ENCODE measurements at places on chromosomes 5 and 9.

- no peak for DNase-seq
Measured at GRCh38 chr5:135543485-135544304, 7.9 kb upstream of the NEUROG1 start.

DNA sequence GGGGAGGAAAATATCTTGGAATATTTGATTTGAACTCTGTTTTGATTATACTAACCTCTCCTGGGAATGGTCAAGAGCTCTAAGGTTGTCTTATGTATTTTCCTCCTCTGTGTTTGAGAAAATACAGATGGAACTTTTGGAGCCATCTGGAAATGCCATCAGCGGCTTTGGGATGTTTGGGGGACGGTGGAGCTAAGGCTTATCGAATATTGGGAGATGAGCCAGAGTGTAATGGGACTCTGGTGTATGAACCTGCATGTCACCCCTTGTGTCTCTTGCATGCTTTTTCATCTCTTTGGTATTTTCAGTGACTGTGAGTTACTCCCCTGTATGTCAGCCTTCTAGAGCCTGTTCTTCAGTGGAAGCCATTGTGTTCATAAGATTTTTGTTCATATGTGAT lies 180.0 kb upstream of the OTULINL start:
- no peak for DNase-seq

DNA sequence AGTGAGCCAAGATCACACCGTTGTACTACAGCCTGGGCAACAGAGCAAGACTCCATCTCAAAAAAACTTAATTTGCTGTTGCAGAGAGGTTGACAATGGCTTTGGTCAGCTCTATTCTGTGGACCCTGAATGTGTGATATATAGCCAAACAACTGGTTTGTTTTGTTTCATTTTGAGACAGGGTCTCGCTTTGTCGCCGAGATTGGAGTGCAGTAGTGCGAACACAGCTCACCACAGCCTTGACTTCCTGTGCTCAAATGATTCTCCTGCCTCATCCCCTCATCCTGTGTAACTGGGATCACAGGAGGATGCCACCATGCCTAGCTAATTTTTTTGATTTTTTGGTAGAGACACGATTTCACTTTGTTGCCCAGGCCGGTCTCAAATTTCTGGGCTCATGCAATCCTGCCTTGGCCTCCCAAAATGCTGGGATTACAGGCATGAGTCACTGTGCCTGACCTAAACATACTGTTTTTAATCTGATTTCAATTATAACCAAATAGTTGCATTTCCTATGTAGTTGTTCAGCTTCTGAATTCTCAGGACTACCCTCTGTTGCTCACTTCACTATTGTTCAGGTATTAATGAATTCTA lies 9.8 kb downstream of the RNF183 start:
- no peak for DNase-seq

DNA sequence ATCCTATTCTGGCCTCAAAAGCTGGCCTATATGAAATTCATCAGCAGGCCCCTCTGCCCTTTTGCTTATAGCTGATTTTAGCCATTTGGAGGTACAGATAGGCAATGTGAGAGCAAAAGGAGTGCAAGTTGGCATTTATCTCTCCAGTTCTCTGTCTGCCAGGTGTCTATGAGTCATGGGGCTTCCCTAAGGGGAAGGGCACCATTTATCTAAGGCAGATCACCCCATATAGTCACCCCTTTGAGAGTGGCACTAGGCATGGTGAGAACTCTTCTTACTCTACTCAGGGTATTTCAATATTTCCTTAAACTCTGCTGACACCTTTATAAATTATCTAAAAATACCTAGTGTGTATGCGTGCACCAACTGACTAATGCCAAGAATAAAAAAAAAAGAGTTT lies 314.7 kb upstream of the CDH6 start:
- no peak for DNase-seq

- no peak for DNase-seq
Measured at GRCh38 chr5:143290125-143290524, 113.4 kb downstream of the NR3C1 start.

GRCh38 chr9:136665111-136665703 lies 2.5 kb downstream of the EGFL7 start:
- no peak for DNase-seq

DNA sequence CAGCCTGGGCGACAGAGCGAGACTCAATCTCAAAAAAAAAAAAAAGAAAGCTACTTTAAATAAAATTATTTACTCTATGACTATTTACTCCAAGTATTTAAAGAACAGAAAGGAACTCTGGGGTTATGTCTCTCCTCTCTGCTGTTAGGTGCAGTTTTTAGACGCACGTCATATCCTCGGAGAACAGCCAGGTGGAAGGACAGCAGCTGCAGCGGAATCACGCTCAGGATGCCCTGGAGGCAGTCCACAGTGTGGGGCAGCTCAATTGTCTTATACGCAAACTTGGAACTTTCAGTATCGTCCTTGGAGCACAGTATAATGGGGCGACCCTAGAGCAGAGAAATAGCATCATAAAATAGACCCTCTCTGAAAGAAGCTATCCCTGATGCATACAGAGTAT lies 10.4 kb upstream of the MAPK9 start:
- no peak for DNase-seq

DNA sequence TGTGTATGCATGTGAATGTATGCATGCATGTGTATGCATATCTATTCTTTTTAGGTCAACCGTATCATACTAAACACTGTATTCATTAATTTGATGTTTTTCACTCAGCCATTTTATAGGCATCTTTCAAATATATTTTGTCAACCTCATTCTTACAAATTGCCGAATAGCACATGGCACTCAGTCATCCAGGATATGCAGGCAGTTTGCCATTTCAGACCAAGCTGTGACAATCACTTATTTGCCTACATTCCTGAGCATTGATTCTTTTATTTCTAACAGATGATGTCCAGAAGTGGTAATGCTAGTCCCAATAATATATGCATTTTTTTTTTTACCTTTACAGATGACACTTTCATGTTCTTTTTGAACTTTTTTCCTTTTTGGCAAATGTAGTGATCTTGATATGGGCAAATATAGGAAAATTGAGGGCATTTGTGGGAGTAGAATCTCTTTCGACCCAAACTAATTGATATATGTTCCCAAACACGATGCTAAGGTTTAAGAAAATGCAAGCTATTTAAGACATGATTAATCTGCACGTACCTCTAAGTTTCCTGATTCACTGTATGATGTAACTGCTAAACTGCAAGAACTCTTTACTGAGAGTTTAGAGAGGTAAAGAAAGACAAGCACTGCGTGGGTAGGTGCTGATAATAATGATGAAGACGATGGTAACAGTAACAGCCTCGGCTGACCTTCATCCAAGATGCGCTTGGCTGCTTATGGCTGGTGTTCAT lies 153.9 kb upstream of the DAP start:
- DNase-seq = no peak

- no peak for DNase-seq
Measured at GRCh38 chr5:174693697-174694385, 30.5 kb upstream of the MSX2 start.

DNA sequence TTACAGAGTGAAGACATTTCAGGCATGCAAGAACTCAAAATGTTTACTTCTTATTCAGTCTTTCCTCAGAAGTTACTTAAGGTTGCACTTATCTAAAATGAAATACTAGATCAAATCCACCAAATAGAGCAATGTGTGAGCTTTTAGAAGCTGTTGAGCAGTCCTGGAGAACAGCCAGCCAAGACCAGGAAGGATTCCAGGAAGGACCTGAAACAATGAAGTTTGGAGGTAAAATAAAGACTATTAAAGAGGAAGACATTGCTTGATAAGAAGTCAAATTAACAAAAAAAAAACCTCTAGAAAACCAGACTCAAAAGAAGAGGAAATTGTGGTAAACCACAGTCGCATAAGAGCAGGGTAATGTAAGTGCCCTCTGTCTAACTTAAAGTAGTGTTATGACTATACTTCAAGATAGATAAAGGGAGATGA lies 156.2 kb upstream of the S1PR3 start:
- no peak for DNase-seq

GRCh38 chr9:80866121-80866520 lies 823.2 kb downstream of the TLE1 start:
- DNase-seq = no peak

- peak; percentile 52 for DNase-seq
Measured at GRCh38 chr9:123322273-123323195, 33.5 kb upstream of the CRB2 start.

DNA sequence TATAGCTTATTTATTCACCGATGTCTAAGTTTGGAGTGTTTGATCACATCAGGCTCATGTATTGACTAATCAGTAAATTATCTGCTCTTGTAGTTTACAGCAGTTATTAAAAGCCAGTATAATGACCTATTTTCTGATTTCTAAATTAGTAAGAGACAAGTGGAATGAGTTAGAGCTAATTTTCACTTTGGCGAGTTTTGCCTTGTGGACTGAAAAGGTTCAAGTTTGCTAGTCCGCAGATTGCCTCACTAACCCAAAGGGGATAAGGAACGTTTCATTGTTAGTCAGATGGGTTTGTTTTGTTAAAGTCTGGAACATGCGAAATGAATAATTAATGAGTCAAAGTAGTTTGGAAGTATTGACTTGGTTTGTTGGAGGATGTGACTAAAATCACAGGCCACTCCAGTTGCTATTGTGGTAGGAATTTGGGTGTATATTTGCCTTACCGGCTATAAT lies 40.1 kb downstream of the SMARCA2 start:
- no peak for DNase-seq

- DNase-seq = no peak
Measured at GRCh38 chr5:142262683-142263082, 62.1 kb downstream of the SPRY4 start.

DNA sequence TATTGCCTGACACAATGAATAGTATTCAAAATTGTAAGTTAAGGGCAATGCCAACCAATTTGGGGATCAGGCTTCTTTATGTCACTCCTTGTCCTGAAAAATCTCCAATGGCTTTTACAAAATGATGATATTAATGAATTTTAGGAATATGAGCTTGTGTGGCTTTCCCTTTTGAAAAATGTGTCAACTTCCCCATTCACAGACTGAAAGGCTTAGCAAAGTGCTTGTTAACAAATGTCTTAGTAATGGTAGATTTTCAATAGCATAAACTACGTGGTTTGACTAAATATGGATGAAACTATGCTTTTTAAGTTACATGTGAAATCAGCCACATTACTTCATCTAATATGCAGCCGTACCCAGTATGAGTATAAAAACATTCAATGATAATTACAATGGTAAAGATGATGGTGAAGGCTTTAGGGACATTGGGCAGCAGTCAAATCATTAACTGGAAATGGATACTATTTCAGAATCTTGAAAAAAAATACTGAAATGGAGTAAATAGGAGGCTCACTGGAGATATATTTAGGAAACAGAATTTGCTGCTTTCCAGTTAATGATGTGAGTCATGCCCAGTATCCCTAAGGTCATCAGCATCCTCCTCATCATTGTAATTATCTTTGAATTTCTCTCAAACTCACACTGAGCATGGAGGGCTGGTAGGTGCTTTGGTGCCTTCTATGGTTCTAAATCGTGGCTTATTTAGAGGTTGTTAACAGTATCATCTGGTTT lies 113.3 kb upstream of the ZNF608 start:
- DNase-seq = no peak

GRCh38 chr5:139222346-139222745 lies 24.2 kb upstream of the SIL1 start:
- no peak for DNase-seq

GRCh38 chr9:751137-752051 lies 90.1 kb upstream of the DMRT1 start:
- no peak for DNase-seq

DNA sequence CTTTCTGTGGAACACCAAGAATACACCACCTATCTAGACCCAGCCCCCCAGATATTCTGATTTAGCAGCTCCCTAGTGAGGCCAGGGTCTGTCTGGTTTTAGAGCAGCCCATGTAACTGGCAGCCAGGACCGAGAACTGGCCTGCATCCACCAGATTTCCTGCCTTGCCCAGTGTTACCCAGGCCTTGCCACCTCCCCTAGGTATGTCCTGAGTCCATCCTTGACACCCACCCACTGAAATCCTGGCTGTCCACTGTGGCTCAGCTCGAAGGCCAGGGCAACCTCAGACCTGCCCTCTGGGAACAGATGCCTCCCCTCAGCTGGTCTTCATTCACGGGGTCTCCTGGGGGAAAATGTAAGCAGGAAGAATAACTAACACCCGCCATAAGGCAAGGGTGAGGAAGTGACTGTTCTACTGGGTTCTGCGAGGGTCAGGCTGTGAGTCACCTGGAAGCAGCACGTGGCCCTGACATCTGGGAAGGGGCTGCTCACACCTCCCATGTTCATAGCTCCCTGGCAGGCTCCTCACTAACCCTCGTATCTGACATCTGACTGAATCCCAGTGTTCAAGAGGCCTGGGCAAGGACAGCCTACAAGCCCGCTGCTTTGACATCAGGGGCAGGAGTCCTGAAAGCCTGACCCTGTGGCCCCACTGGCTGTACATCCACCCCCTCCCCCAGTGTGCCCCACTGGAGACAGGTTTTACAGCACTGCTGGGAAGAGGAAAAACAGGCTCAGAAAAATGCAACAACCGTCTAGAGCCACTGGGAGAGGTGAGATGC lies 72.7 kb downstream of the SEMA4D start:
- no peak for DNase-seq

- DNase-seq = peak; percentile 76
Measured at GRCh38 chr5:171599411-171599810, 180.0 kb downstream of the FGF18 start.

DNA sequence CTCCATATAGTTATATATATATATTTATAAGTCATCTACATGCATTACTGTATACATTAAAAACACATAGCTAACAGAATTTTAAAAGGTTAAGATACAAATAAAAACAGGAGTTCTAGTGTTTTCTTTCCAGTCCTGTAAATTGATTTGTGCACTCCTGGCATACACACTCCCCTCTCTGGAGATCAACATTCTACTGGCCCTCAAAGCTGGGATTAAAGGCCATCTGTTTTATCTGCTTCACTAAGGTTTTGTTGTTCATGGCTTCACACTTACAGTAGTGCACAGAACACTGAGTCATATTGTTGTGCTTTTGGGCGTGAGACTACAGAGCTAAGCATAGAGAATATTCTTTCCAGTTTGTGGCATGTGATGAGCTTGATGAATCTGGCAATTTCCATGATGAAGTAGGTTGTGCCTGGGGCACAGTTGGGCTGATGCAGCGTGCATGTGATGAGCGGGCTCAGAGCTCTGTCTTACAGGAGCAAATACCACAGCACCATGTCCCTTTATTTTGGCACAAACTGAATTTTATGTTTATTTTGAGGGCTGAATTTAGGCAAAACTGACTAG lies 98.2 kb downstream of the TAF11L14 start:
- no peak for DNase-seq

DNA sequence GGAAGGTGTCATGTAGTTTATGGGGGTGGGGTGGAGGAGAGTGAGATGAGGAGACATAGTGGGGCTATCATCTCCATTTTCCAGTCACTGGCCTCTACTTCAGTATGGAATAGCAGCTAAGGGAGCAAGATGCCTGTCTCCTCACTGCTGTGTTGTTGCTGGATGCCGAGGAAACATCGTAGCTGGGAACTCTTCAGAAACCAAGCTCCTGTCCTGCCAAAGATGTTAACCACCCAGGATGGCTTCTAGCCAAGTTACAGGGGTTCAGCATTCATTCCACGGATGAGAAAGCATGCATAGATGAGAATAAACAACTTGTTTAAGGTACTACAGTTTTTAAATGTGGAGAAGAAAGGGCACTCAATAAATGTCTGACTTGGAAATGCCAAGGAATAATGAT lies 226.5 kb downstream of the ASTN2 start:
- DNase-seq = no peak

- DNase-seq = no peak
Measured at GRCh38 chr5:159210210-159210661, 883 bp upstream of the RNF145 start.
